Thoracic aorta (tissue), 2 donors: ENCODE measurements at places on chromosomes 12 and 14. TPM values are rescaled to one million over a fixed set of nuclear protein-coding genes. Genes with fewer than 3 reads are reported as not detected.

TMEM119 gene
- 4.6 TPM for total RNA-seq

SOAT2 gene
- 0.81 TPM for total RNA-seq

GPX2 gene
- not detected for total RNA-seq

ABHD4 gene
- 40.1 TPM for total RNA-seq

YAF2 gene
- total RNA-seq, result 38.9 TPM

- no peaks in the 10 kb centered on the region for H3K36me3 ChIP-seq
- H3K27me3 ChIP-seq, result no peaks in the 10 kb centered on the region
- H3K4me3 ChIP-seq, result no peak overlapping the region
- DNase-seq, result no peak
- no peaks in the 10 kb centered on the region for H3K4me1 ChIP-seq
Measured at GRCh38 chr14:34214961-34215360, 247.1 kb downstream of the SPTSSA start.

- DNase-seq, result no peak
- H3K4me3 ChIP-seq, result no peak overlapping the region
- no peaks in the 10 kb centered on the region for H3K27me3 ChIP-seq
- H3K36me3 ChIP-seq, result no peaks in the 10 kb centered on the region
- no peak overlapping the region for H3K27ac ChIP-seq
- H3K4me1 ChIP-seq, result no peaks in the 10 kb centered on the region
Measured at GRCh38 chr14:92866181-92866752, 56.7 kb upstream of the CHGA start.

- no peaks in the 10 kb centered on the region for H3K36me3 ChIP-seq
- no peak overlapping the region for H3K4me3 ChIP-seq
- no peak overlapping the region for H3K27ac ChIP-seq
Measured at GRCh38 chr14:68305738-68306137, 486.2 kb downstream of the RAD51B start.

DNA sequence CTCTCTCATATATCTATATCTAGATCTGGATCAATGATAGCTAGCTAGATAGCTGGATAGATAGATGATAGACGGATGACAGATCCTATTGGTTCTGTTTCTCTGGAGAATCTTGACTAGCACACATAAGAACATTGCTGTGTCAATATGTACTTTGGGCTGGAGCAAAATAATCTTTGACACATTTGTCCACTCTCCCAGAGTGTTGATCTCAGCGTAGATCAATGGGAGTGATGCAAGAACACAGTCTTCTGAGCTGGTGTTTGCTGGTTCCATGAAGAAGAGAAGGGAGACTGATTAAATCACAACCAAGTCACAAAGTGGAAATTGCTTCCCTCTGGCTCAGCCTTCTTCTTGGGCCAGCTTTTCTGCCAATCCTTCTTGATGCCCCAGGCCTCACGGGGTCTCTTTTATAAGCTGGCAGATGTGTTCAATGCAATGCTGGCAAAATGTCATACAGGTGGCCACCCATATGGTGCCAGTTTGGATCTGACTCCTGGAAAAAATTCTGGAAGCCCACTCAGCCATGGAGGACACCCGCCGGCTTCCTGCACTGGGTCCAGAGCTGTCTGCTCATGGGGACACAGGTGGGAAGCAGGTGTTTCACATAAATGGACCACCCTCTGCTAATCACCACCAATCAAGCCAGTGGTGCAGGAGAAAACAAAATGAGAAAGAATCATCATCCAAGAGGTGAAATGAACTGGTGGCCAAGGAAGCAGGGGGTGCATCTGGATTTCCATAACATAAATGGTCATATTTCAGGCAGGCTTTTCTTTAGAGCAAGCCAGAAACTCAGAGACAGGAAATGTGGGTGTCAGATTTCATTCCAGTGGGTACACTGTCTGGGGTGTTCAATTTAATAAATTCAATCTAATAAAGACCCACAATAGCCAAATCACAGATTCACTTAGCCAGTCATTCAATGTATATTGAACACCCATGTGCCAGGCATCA lies 310.3 kb downstream of the DPF3 start:
- H3K27ac ChIP-seq, result no peak overlapping the region
- H3K36me3 ChIP-seq, result no peaks in the 10 kb centered on the region
- DNase-seq, result no peak
- no peaks in the 10 kb centered on the region for H3K27me3 ChIP-seq

DNA sequence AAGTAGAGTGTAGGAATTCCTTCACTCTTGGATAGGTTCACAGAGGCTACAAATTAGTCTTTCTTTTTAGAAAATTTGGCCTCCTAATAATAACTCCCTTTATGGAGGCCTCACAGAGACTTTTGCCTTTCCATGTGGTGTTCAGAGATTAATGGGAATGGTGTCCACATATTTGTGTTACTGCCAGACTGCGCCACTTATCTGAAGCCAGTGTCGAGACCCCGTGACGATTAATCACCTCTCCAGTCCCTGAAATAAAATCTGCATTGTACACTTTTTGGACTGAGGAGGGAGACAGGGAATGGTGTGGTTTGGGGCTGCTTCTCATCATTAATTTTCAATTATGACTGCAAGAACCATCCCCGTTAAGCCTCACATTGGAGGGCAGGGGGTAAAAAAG lies 980.5 kb downstream of the FLRT2 start:
- H3K4me1 ChIP-seq, result no peaks in the 10 kb centered on the region
- H3K27me3 ChIP-seq, result no peaks in the 10 kb centered on the region
- DNase-seq, result no peak
- no peak overlapping the region for H3K4me3 ChIP-seq

- H3K4me1 ChIP-seq, result peaks cover 10% of the 10 kb centered on the region
- peak overlapping the region; percentile 53 for H3K27ac ChIP-seq
- no peak for DNase-seq
- H3K36me3 ChIP-seq, result no peaks in the 10 kb centered on the region
- H3K27me3 ChIP-seq, result no peaks in the 10 kb centered on the region
Measured at GRCh38 chr12:5185435-5186069, 141.9 kb downstream of the KCNA5 start.

DNA sequence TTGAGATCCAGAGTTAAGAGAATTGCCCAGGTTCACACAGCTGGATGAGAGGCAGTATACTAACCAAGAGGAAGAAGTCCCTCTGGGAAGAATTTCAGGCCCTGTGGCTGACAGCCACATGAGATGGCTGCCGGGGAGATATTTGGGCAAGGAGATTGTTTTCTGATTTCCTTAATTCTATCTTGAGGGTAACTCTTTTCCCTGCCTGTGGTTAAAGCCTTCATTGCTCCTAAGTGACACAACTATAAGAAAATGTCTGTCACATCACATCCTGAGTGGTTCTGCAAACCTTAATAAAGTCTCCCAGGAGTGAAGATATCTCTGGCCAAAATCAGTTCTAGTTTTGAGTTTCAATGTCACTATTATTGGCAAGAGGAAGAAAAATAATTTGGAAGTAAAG lies 9.6 kb downstream of the ARHGDIB start:
- no peak overlapping the region for H3K4me3 ChIP-seq
- peaks cover 38% of the 10 kb centered on the region for H3K4me1 ChIP-seq
- no peak for DNase-seq
- H3K36me3 ChIP-seq, result no peaks in the 10 kb centered on the region

DNA sequence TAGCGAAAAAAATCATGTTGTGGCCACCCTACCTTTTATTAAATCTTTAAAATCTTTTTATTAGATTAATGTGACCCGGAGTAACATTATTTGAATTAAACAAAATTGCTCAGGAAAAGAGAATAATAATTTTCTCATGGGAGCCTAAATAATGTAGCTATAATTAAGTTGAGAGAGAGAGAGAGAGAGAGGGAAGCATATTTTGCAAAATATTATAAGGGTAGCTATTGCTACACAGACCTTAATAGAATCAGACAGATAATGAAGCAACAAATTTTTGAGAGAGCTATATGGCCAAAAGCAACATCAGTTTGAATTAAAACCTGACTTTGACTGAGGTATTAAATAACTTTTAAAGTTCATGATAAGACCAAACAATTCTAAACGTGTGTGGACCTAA lies 703.5 kb downstream of the TMTC2 start:
- DNase-seq, result no peak
- H3K36me3 ChIP-seq, result no peaks in the 10 kb centered on the region
- no peak overlapping the region for H3K4me3 ChIP-seq
- no peaks in the 10 kb centered on the region for H3K27me3 ChIP-seq
- H3K4me1 ChIP-seq, result no peaks in the 10 kb centered on the region

GRCh38 chr14:60657456-60658210 lies 8.4 kb upstream of the SIX1 start:
- H3K4me1 ChIP-seq, result peaks cover 4% of the 10 kb centered on the region
- DNase-seq, result no peak
- H3K27ac ChIP-seq, result no peak overlapping the region
- no peaks in the 10 kb centered on the region for H3K36me3 ChIP-seq
- no peaks in the 10 kb centered on the region for H3K27me3 ChIP-seq

- H3K27ac ChIP-seq, result no peak overlapping the region
- peaks cover 11% of the 10 kb centered on the region for H3K4me1 ChIP-seq
Measured at GRCh38 chr12:75476071-75476470, 4.5 kb upstream of the GLIPR1 start.

DNA sequence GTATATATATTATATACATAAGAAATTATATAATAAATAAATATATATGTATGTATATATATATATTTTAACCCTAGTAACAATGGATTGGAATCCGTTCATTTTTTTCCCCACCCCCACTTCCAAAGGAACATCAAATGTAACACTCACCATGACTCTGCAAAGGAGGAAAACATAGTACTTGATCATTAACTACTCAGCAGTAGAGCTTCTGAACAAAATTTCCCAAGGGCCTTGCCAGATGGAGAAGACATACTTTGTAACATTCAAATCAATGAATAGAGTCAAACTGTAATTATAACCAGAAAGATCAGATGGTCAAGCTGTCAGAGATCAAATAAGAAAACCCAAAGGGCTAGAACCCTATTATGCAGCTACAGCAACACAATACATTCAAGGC lies 126.0 kb upstream of the CNTN1 start:
- no peak overlapping the region for H3K27ac ChIP-seq
- H3K4me1 ChIP-seq, result no peaks in the 10 kb centered on the region

DNA sequence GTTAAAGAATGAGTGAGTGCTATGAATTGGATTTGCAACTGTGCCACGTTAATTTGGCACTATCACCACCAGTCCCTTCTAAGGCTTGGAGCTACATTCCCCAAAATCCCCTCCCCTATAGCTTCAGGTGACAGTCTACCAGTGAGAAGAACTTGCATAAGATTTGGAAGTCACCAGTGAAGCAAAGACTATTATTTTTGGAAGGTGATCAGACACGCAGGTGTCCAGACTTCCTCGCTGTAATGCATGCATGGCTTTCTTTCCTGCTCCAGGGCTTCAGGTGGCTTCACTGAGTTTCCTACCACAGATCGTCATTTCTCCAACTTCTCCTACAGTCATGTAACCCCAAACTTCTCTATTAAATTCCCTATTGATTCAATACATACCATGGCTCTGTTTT lies 61.4 kb downstream of the SLC41A2 start:
- DNase-seq, result no peak
- no peaks in the 10 kb centered on the region for H3K36me3 ChIP-seq
- H3K27ac ChIP-seq, result no peak overlapping the region
- H3K27me3 ChIP-seq, result no peaks in the 10 kb centered on the region

DNA sequence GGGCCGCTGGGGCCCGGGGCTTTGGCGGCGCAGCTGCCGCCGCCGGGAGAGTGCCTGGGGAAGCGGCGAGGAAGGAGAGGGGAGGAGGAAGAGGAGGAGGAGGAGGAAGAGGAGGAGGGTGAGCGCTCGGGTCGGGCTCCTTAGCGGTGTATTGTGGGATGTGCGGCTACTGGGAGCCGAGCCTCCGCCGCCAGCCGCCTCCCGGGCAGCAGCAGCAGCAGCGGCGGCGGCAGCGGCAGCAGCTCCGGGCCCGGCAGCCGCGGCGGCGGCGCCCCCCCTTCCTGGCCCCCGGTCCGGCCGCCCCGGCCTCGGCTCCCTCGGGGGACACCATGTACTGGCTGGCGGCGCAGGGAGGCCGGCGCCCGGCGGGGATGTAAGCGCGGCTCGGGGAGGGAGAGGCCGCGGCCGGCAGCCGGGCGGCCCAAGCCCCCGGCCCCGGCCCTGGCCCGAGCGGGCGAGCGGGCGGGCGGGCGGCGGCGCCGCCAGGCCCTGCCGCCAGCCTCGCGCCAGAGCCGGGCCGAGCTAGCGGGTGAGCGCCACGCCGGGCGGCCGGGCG lies at the start of gene SETD1B:
TSS of gene SETD1B (plus strand) at position 149 of the 556 bp plus-strand sequence. CDS start 729 bp downstream, outside the sequence.
- H3K4me1 ChIP-seq, result peaks cover 30% of the 10 kb centered on the region
- H3K4me3 ChIP-seq, result peak within 1 kb of the TSS; percentile 95
- peak within 1 kb of the TSS; percentile 100 for H3K27ac ChIP-seq

KRT77 gene
- total RNA-seq, result 0.41 TPM

GRCh38 chr12:98797200-98797599 lies 152.1 kb downstream of the APAF1 start:
- no peak overlapping the region for H3K27ac ChIP-seq
- H3K4me3 ChIP-seq, result no peak overlapping the region
- H3K27me3 ChIP-seq, result no peaks in the 10 kb centered on the region
- no peak for DNase-seq
- H3K4me1 ChIP-seq, result peaks cover 6% of the 10 kb centered on the region

- DNase-seq, result no peak
- H3K4me1 ChIP-seq, result no peaks in the 10 kb centered on the region
- no peaks in the 10 kb centered on the region for H3K36me3 ChIP-seq
- H3K27me3 ChIP-seq, result no peaks in the 10 kb centered on the region
- no peak overlapping the region for H3K27ac ChIP-seq
- no peak overlapping the region for H3K4me3 ChIP-seq
Measured at GRCh38 chr14:100547633-100548294, 39.5 kb downstream of the BEGAIN start.
